ENCODE measurements at places on chromosomes 7 and 10.

DNA sequence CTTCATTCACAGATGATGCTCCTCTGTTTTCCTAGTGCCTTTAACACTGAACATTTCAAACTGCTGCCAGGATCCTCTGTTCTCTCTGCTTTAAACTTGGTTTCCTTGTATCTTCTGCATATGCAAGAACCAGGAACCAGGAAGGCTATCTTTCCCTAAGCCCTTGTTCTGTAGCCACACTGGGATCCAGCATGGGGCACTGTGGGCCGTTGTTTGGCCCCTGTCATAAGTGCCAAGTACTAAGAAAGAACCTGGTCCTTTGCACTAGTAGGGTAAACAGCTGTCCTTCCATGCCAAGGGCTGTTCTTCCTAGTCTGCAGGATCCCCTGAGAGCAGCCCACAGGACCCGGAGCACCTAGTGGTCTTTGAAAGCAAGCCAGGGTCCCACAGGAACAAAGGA, 49.0 kb upstream of the TRIM8 start:
- no peak for DNase-seq

DNA sequence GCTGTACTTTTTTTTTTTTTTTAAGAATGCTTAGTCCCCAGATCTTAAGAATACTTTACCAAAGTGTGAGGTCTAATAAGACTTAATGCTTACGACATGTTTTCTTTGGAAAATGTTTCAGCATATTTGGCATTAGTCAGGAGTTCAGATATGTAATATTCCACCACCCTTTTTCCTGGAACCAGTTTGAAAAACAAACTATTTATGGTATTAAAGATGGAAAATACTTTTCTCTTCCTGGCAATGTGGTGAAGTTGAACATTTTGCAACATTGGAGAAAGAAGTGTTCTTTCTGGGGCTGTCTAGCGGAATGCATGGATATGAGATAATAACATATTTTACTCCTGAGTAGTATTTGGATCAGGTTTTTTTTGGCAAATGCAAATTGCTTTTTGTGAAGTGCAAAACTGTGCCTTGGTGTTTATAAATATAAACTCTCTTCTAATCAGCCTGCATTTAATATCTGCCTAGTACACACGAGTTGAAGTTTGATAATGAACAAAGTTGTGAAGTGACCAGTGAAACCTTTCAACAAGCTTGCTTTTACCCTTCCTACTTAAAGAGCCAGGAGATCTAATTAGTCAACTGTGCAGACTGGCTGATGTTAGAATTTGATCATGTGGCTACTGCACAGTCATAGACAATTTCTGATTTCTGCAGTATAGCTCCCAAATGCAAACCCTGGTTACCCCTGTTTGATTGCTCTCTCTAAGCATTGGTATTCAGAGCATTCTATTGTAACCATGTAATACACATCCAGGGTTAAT, 20.9 kb downstream of the MAP3K8 start:
- no peak for DNase-seq

DNA sequence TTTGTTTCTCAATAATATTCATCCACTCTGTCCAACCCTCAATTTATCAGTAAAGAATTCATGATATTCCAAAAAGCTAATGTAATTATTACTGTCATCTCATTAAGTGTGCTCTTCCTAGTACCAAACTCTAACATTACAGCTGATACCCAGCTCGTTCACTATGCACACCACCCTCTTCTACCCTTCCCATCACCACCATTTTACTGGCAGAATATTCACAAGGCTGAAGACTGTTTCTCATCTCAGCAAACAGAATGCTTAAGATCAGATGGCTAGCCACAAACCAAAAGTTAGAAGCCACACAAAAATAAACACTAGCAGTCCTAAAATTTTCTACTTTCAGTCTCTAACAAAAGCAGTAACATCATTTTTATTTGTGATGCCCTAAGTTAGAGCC, 121.5 kb downstream of the SRPK2 start:
- no peak for DNase-seq

GRCh38 chr10:99266383-99266782, 30.7 kb upstream of the HPSE2 start:
- DNase-seq = no peak

GRCh38 chr7:49264530-49264929, 340.2 kb downstream of the CDC14C start:
- DNase-seq = no peak

- no peak for DNase-seq
Observed at GRCh38 chr10:97083228-97083829, 102.4 kb downstream of the SLIT1 start.

DNA sequence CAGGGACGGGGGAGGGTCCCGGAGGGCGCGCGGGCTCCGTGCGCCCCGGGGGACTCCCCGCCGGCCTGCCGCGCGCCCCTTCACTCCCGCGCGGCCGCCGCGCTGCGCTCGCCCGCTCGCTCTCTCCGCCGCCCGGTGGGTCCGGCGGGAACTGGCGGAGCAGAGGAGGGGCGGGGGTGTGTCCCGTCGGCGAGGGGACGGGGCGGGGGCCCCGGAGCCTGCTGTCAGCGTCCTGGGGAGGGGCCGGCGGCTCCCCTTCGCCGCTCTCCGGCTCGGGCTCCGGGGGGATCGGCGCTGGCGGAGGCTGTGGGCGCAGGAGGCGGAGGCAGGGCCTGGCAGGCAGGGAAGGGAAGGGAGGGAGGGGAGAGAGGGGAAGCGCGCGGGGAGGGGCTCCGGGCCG, at the start of gene SH3PXD2A:
Gene SH3PXD2A (minus strand): TSS at position 153 of the 400 bp plus-strand sequence. CDS start 310 bp downstream, outside the sequence.
- DNase-seq = no peak

- DNase-seq = no peak
Observed at GRCh38 chr10:124250506-124250905, 157.1 kb upstream of the CHST15 start.

- no peak for DNase-seq
Observed at GRCh38 chr10:77643795-77644468, 6.3 kb upstream of the KCNMA1 start.

DNA sequence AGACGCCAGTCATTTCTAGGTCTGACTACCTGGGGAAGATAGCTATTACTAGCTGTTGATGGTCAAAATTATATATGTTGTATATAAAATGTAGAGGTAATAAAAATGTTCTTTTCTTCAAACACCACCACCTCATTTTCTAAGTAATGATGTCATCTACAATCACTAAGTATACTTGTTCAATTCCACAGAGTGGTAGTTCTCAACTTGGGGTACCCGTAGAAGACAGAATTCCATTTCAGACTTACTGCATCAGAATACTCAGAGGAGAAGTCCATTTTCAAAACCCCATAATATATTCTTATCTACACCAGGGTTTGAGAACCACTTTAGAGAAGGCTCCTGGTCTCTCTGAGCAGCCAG, 191.9 kb downstream of the PTN start:
- DNase-seq = no peak

- DNase-seq = no peak
Observed at GRCh38 chr7:123293710-123294109, 93.9 kb upstream of the SLC13A1 start.

- DNase-seq = no peak
Observed at GRCh38 chr10:15572531-15573045, 147.1 kb downstream of the ITGA8 start.

DNA sequence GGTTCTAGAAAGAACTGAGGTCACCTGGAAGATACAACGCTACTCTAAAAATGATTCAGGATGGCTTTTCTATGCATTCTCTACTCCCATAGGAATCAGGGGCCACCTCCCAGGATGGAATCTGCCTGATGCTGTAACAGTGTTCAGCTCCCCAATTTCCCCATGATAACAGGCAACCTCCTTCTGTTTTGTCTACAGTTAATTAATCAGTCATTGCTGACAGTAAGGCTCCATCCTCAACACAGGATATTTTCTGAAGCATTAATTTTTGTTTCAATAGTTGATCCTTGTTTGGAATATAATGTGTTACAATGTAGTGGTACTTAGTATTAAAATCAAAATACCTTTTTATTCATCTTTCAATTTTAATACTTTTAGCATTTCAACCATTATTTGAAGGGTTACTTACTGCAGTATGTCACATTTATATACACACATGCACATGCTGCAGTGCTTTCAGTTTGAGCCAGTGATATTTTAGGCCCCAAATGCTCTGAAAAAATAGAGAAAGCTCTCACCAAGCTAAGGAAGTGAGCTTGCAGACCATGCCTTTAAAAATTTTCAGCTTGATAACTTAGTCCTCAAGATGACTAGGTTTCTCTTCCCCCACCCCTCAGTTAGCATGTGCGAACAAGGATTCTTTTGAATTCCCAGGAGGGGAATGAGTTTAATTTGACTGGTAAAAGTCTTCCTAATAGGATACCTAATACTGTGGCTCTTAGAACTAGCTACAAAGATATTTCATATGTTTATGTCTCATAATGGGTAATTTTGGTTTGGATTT, 592 bp upstream of the PIK3CG start:
- no peak for DNase-seq

DNA sequence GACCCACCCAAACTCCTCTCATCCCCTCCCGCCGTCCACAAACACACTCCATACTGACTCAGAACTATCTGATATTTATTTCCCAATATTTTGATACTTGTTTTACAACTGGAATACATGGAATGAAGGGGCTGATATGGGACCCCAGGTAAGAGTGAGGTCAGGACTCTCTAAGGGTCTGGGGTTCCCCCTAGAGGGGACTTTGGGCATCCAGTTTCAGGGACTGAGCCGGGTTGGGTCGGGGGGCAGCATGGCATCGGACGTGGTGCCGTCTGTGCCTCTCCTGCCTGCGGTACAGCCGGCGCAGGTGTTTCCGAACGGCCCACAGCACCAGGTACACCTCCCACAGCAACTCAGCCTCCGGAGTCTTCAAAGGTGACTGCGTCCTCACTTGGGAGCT, 7.5 kb downstream of the SPACDR start:
- no peak for DNase-seq

GRCh38 chr10:24873281-24873683, 79.1 kb downstream of the PRTFDC1 start:
- no peak for DNase-seq

GRCh38 chr7:21579341-21580072, 36.7 kb downstream of the DNAH11 start:
- DNase-seq = no peak

DNA sequence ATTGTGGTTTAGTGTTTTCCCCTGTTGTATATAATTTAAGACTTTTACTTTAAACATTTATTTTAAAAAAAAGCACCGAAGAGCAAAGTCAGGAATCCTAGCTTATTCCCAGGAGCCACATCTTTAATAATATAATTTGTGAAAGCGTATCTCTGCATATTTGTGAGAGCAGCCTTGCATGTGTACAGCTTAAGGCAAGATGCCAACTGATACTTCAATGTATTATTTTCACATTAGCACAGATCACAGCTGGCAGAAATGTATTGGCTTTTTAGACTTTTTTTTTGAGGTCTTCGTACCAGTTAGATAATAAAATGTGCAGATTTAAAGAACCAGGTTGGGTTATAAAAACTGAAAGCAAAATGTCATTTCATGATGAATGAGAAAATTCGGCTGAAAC, 845.7 kb upstream of the POT1 start:
- DNase-seq = no peak

- no peak for DNase-seq
Observed at GRCh38 chr7:85887133-85887532, 700.3 kb upstream of the SEMA3D start.

GRCh38 chr7:139762886-139763285, 14.9 kb downstream of the HIPK2 start:
- DNase-seq = no peak

- DNase-seq = no peak
Observed at GRCh38 chr10:31242902-31243301, 76.1 kb upstream of the ZEB1 start.

DNA sequence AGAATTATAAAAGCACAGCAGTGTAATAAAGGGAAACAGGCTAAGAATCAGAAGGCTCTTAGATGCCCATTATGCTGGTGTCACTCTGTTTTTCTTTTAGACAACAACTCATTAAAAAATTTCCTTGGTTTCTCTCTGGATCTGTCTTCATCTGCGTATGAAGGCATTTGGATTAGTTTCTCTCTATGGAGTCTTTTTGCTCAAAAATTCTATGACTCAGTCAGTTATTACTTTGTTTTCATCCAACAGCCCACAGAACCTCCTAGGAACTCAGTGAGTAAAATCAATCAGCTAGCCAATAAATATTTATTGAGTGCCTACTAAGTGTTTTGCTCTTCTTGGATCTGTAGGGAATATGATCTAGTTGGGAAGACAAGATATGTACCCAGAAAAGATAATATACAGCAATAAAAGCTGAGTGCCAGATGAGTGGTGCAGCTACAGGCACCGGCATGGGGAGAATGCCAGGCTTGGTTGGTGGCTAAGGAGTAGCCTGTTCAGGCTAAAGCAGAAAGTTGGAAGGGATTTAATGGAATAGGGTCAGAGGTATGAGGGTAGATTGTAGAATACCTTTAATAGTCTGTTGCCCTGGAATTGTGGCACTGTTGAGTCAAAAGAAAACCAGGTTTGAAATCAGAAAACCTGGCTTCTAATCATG, 156.2 kb downstream of the LRRC4 start:
- no peak for DNase-seq

GRCh38 chr7:139798892-139799291, 21.1 kb upstream of the HIPK2 start:
- no peak for DNase-seq

GRCh38 chr7:45650404-45651394, 76.5 kb downstream of the ADCY1 start:
- no peak for DNase-seq

GRCh38 chr10:58932126-58932525, 244.3 kb upstream of the PHYHIPL start:
- no peak for DNase-seq

- DNase-seq = no peak
Observed at GRCh38 chr10:49781247-49781646, 19.1 kb upstream of the OGDHL start.

DNA sequence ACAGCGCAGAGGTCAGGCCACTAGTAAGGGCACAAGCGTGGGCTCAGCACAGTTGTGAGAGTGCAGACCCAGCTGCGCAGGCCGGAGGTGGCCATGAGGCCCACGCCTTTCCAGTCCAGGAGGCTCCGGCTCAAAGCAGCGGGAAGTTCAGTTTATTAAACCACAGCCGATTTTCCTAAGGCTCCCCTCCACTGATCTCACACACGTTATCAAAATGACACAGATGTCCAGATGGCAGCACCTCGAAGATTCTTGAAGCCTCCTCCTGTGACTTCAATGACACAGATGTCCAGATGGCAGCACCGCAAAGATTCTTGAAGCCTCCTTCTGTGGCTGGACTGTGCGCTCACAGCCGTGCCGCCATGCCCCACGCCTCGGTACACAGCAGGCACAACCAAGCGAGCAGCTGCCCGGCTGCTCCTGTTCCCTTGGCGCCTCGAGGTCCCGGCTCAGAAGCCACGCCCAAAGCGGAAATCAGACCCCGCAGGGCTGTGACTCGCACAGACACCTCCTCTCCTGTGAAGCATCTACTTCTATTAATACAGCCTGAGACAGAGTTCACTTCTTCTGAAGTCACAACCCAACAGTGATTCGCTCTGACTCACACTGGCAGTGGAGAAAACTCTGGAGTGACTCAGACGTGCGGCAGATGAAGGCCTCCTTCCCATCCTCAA, 122.7 kb downstream of the MAD1L1 start:
- DNase-seq = no peak

GRCh38 chr10:119516381-119517234, 25.9 kb downstream of the RGS10 start:
- DNase-seq = peak; percentile 46

- DNase-seq = no peak
Observed at GRCh38 chr10:31912898-31913850, 15.5 kb downstream of the ARHGAP12 start.

Measured in T follicular helper cell (primary cell).